Lower leg skin (tissue), 4 donors: ENCODE measurements at places on chromosomes 12 and 14. TPM values are rescaled to one million over a fixed set of nuclear protein-coding genes. Genes with fewer than 3 reads are reported as not detected.

GRCh38 chr14:61750708-61751474 is 11.3 kb upstream of the SNAPC1 start:
- peak; percentile 97 for DNase-seq

GRCh38 chr14:31059152-31059924 is 33.2 kb upstream of the STRN3 start:
- no peak for DNase-seq

POTEM gene
- total RNA-seq, result 0.15 TPM

DNA sequence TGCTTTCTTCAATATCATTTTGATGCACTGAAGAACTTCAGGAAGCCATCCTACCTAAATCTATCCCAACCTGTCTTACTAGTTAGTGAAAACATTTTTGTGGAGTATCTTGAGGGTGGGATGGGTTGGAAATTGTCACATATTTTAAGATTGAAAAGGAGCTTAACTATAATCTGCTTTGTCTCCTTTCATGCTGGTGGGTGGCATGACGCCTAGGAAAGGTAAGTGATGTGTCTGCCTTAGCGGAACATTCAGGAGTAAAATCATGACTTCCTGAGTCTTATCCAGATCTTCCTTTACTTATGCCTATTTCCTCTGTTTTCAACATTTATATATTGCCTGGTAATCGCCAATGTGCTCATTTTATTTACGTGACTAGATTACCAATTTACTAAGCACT is 74.1 kb downstream of the FLRT2 start:
- no peak for DNase-seq

KRT3 gene
- not detected for total RNA-seq
